ENCODE measurements at places on chromosomes 3 and 15.

DNA sequence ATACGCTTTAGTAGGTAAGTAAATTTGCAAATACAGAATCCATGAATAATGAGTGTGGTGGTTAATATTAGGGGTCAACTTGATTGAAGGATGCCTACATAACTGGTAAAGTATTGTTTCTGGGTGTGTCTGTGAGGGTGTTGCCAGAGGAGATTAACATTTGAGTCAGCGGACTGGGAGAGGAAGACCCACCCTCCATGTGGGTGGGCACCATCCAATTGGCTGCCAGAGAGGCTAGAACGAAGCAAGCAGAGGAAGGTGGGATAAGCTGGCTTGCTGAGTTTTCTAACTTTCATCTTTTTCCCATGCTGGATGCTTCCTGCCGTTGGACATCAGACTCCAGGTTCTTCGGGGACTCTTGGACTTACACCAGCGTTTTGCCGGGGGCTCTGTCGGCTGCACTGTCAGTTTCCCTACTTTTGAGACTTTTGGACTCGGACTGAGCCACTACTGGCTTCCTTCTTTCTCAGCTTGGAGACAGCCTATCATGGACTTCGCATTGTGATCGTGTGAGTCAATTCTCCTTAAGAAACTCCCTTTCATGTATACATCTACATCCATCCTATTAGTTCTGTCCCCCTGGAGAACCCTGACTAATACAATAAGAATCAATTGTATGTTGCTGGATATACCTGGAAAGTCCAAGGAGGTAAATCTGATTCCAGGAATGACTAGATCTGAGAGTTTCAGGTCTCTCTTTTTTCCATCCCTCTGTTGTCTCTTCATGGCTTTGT is 25.8 kb upstream of the NEDD4 start:
- no peaks in the 10 kb centered on the region for H3K36me3 ChIP-seq
- H3K4me1 ChIP-seq = no peaks in the 10 kb centered on the region
- DNase-seq = no peak
- H3K27ac ChIP-seq = no peak overlapping the region
- H3K27me3 ChIP-seq = no peaks in the 10 kb centered on the region
- H3K4me3 ChIP-seq = no peak overlapping the region

DNA sequence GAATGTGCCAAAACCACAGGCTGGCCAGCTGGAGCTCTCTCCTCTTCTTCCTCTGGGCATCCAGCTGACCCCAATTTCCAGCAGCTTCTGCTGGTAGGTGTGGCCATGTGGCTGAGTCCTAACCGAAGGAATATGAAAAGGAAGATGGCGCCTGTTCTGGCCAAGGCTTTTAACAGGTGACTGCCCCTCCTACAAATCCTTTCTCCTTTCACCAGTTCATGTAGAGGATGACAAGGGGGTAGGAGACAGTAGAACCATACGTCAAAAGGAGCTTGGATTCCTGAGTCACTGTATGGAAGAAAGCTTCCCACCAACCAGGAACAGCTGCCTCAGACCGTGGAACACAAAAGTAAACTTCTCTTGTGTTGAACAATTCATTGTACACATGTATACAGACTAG is 316.7 kb upstream of the IGF1R start:
- H3K27ac ChIP-seq = no peak overlapping the region
- no peaks in the 10 kb centered on the region for H3K4me1 ChIP-seq
- no peaks in the 10 kb centered on the region for H3K36me3 ChIP-seq
- no peak overlapping the region for H3K4me3 ChIP-seq

DNA sequence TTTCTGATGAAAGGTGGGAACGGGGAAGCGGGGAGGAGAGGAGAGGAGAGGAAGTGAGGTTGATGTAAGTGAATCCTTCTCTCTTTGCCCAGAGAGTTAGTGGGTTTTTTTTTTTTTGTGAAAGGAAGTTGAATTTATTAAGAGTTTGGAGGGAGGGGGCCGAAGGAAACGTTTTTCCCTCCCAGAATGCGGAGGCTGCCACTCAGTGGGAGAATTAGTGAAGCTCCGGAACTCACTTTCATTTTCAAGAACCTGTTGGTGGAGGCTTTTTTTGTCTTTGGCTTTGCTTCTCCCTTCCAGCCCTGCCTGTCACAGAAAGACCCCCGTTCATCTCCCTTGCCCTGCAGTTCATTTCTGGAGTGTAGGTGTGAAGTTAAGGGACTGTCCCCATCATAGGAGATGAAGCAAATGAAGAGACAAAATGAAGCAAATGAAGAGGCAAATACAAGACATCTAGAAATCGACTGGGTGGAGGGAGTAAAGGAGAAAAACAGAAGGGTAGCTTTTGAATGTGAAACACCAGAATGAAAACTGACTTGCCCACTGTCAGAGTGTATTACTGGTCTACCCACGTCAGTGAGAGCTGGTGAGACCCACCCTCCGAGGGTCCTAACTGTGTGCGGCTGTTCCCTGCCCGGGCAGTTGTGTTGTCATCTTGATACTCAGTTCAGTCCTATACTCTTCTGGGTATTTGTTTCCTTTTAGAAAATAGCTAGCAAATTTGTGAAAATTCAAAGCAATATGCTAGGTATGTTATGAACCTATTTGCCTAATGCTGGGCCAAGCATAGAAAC is 91.5 kb downstream of the ITPR1 start:
- H3K27me3 ChIP-seq = no peaks in the 10 kb centered on the region
- no peaks in the 10 kb centered on the region for H3K36me3 ChIP-seq
- H3K4me1 ChIP-seq = no peaks in the 10 kb centered on the region
- no peak for DNase-seq

- H3K36me3 ChIP-seq = no peaks in the 10 kb centered on the region
- H3K27ac ChIP-seq = no peak overlapping the region
- no peak overlapping the region for H3K4me3 ChIP-seq
- no peak for DNase-seq
- no peaks in the 10 kb centered on the region for H3K4me1 ChIP-seq
These were observed 74.1 kb downstream of the ARHGAP31 start for GRCh38 chr3:119368298-119368697.

GRCh38 chr15:75098404-75098803 is 75.0 kb downstream of the PPCDC start:
- H3K27me3 ChIP-seq = no peaks in the 10 kb centered on the region
- no peak overlapping the region for H3K27ac ChIP-seq
- peaks cover 8% of the 10 kb centered on the region for H3K4me1 ChIP-seq
- H3K36me3 ChIP-seq = no peaks in the 10 kb centered on the region
- H3K4me3 ChIP-seq = no peak overlapping the region

DNA sequence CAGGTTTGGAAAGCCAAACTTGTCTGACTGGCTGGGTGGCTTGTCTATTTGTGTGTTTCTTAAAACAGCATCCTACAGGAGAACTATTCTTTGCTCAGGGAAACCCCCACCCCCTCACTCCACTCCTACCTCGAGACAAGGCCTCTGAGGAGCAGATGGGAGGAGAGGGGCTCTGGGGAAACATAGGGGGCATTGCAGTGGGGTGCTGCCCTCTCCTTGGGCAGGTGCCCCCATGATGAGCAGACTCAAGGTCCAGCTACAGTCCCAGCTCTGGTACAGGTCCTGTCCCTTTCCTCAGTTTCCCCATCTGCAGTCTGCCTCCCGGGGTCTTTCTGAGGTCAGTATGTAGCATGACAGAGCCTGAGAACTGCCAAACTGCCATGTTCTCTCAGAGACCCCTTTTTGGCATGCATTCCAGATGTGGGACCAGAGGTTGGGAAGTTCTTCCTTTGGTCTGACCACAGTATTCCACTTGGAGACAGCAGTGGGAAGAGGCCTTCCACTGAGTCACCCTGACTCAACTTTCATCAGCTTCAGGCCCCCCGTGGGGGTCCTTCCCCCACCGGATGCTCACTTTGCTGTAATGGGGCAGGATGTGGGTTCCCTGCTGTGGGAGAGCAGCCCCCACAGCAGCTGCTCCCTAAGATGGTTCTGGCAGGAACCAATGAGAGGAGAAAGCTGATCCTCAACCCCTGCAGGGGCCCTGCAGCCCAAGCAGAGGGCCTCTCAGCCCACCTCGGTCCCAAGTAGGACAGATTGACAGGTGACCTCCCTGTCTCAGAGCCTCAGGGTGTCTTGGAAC is 32.3 kb upstream of the CYP11A1 start:
- H3K4me1 ChIP-seq = peaks cover 59% of the 10 kb centered on the region
- no peak overlapping the region for H3K4me3 ChIP-seq

DNA sequence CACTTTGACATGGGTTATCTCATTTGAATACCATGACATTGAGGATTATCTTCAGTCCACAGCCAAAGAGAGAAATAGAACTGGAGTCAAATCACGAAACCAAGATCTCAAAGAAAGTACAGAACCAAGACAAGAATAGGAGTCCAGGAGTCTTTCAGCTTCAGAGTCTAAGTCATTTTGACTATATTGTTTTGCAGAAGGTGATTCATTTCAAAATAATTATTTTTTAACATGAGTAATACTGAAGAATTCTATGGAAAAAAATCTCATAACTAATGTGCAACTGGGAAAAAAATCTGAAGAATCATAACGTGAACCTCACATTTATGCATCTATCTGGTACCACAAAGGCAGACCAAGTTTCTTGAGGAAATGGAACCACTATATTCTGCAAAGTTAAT is 60.3 kb downstream of the UBE3A start:
- DNase-seq = no peak
- H3K27me3 ChIP-seq = no peaks in the 10 kb centered on the region
- no peaks in the 10 kb centered on the region for H3K4me1 ChIP-seq
- H3K27ac ChIP-seq = no peak overlapping the region

All from MM.1S (cell line).